Neural crest cell (in vitro differentiated cells): ENCODE measurements at places on chromosomes 1 and 21.

GRCh38 chr1:45765999-45766792, 15.7 kb upstream of the IPP start:
- DNase-seq: no peak
- no peaks in the 10 kb centered on the region for H3K27me3 ChIP-seq
- H3K4me3 ChIP-seq: no peak overlapping the region
- H3K27ac ChIP-seq: no peak overlapping the region
- no peaks in the 10 kb centered on the region for H3K4me1 ChIP-seq

- H3K27ac ChIP-seq: no peak overlapping the region
- H3K4me3 ChIP-seq: no peak overlapping the region
- no peak for DNase-seq
- no peaks in the 10 kb centered on the region for H3K36me3 ChIP-seq
Measured at GRCh38 chr21:16713331-16714117, 799.3 kb upstream of the CXADR start.

- peaks cover 15% of the 10 kb centered on the region for H3K4me1 ChIP-seq
- DNase-seq: no peak
- no peaks in the 10 kb centered on the region for H3K36me3 ChIP-seq
- no peak overlapping the region for H3K27ac ChIP-seq
- peaks cover 65% of the 10 kb centered on the region for H3K27me3 ChIP-seq
Measured at GRCh38 chr1:24316645-24317044, 2.5 kb upstream of the GRHL3 start.

GRCh38 chr1:185984113-185984836, 250.1 kb downstream of the HMCN1 start:
- H3K27ac ChIP-seq: no peak overlapping the region
- no peaks in the 10 kb centered on the region for H3K27me3 ChIP-seq
- H3K36me3 ChIP-seq: no peaks in the 10 kb centered on the region
- H3K4me3 ChIP-seq: no peak overlapping the region
- peaks cover 20% of the 10 kb centered on the region for H3K4me1 ChIP-seq
- no peak for DNase-seq

GRCh38 chr1:20603504-20604464, 14.9 kb downstream of the CDA start:
- no peaks in the 10 kb centered on the region for H3K36me3 ChIP-seq
- H3K27ac ChIP-seq: no peak overlapping the region
- H3K4me3 ChIP-seq: no peak overlapping the region
- H3K4me1 ChIP-seq: no peaks in the 10 kb centered on the region
- no peak for DNase-seq

DNA sequence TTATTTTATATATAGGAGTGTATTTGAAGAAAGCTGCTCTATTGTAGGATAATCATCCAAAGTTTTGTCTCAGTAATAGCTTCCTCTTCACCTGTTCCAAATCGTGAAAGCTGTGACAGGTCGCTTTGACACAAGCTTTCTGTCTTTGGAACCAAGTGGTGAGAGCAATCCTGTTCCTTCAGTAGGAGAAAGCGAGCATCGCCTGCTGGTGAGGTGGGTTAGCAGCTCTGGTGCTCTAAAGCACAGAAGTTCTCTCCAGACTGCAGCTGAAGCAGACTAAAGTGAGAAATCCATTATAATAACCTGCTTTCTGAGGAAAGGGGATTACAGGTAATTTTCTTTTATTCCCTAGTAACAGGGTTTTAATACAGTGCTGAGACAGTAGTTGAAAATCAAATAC, 803.8 kb downstream of the ADGRL2 start:
- no peak overlapping the region for H3K27ac ChIP-seq
- H3K36me3 ChIP-seq: no peaks in the 10 kb centered on the region
- no peak for DNase-seq
- H3K4me1 ChIP-seq: no peaks in the 10 kb centered on the region

DNA sequence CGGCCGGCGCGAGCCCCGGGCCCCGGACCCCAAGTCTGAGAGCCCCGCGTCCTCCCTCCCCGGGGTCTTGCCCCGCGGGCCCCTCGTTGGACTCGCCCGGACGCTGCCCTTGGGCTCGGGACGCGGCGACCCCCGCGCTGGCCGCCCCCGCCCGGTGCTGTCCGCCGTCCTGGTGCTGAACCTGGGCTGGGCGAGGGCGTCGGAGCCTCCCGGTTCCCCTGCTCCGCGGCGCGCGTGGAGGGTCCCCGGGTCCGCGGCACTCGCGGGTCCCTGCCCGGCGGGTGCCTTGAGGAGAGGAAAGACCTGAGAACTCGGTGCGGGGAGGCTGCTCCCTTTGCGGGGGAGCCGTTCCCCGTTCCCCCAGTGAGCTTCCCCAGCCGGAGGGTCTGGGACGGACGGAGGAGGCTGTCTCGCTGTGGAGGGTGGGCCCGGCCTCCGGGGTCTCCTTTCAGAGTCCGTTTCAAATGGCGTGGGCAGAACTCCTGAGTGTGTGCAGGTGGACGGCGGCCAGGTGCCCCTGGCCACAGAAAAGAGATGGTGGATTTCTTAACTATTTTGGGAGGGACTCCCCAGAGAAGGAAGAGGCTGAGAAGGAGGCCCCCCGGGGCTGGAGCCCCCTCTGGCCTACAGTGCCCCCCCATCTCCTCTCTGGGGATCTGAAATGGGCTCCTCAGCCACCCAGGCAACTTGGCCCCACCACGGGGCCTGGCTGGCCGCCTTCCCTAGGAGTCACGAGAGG, 595 bp downstream of the GABRD start:
- no peaks in the 10 kb centered on the region for H3K36me3 ChIP-seq
- H3K27ac ChIP-seq: no peak overlapping the region
- H3K27me3 ChIP-seq: peaks cover 75% of the 10 kb centered on the region
- DNase-seq: peak; percentile 43

- no peaks in the 10 kb centered on the region for H3K36me3 ChIP-seq
- H3K27me3 ChIP-seq: peaks cover 9% of the 10 kb centered on the region
- DNase-seq: no peak
- H3K4me3 ChIP-seq: no peak overlapping the region
Measured at GRCh38 chr1:152977614-152978013, 6.3 kb upstream of the SPRR1A start.

- H3K27ac ChIP-seq: no peak overlapping the region
- no peak for DNase-seq
- no peak overlapping the region for H3K4me3 ChIP-seq
- H3K36me3 ChIP-seq: no peaks in the 10 kb centered on the region
- peaks cover 25% of the 10 kb centered on the region for H3K4me1 ChIP-seq
Measured at GRCh38 chr1:203273869-203274602, 31.3 kb upstream of the BTG2 start.

GRCh38 chr1:207034998-207035397, 2.4 kb upstream of the C1orf116 start:
- peaks cover 22% of the 10 kb centered on the region for H3K27me3 ChIP-seq
- H3K36me3 ChIP-seq: no peaks in the 10 kb centered on the region
- no peak overlapping the region for H3K4me3 ChIP-seq
- no peak overlapping the region for H3K27ac ChIP-seq

GRCh38 chr1:215794156-215794555, 227.1 kb downstream of the KCTD3 start:
- no peak for DNase-seq
- no peak overlapping the region for H3K27ac ChIP-seq
- no peaks in the 10 kb centered on the region for H3K36me3 ChIP-seq
- H3K27me3 ChIP-seq: no peaks in the 10 kb centered on the region
- H3K4me1 ChIP-seq: peaks cover 3% of the 10 kb centered on the region

- H3K27me3 ChIP-seq: no peaks in the 10 kb centered on the region
- H3K27ac ChIP-seq: no peak overlapping the region
- peaks cover 9% of the 10 kb centered on the region for H3K4me1 ChIP-seq
- DNase-seq: peak; percentile 51
- H3K36me3 ChIP-seq: no peaks in the 10 kb centered on the region
Measured at GRCh38 chr1:182080955-182081582, 19.6 kb upstream of the ZNF648 start.

DNA sequence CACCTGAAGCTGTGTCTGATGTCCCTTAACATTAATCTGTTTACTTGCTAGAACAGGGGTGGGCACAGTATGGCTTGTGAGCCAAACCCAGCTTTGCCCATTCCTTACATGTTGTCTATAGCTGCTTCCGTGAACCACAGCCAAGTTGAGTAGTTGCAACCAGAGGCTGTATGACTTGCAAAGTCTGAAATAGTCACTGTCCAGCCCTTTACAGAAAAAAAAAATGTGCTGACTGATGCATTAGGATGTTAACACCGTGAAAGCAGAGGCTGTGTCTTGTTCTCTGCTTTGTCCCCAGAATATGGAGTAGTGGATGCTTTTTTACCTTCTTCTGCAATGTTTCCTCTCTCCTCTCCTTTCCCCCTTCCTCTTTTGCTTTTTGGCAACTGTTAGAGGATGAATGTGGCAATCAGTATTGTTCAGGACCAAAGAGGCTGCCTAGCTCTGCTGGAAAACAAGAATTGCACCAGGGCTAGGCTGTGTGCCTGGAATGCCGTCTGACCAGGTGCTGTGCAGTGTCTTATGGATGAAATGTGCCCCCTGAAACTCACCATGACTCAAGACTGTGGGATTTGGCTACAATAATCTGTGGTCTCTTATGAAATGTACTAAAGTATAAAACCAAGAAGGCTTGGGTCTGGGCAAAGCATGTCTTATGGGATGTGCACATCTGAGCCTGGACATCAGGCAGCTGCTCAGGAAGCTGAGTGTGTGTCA, 79.6 kb upstream of the GCLM start:
- no peak overlapping the region for H3K4me3 ChIP-seq
- H3K36me3 ChIP-seq: no peaks in the 10 kb centered on the region
- peaks cover 5% of the 10 kb centered on the region for H3K4me1 ChIP-seq
- H3K27ac ChIP-seq: peak overlapping the region; percentile 36

- H3K27ac ChIP-seq: no peak overlapping the region
- no peaks in the 10 kb centered on the region for H3K27me3 ChIP-seq
- no peaks in the 10 kb centered on the region for H3K4me1 ChIP-seq
Measured at GRCh38 chr1:200909757-200910239, 15.1 kb downstream of the INAVA start.

- no peaks in the 10 kb centered on the region for H3K27me3 ChIP-seq
- H3K4me1 ChIP-seq: no peaks in the 10 kb centered on the region
- H3K4me3 ChIP-seq: no peak overlapping the region
- H3K27ac ChIP-seq: no peak overlapping the region
Measured at GRCh38 chr1:169521226-169521625, 35.5 kb upstream of the SLC19A2 start.

- H3K4me3 ChIP-seq: no peak overlapping the region
- no peaks in the 10 kb centered on the region for H3K4me1 ChIP-seq
- H3K36me3 ChIP-seq: no peaks in the 10 kb centered on the region
- no peaks in the 10 kb centered on the region for H3K27me3 ChIP-seq
Measured at GRCh38 chr1:7564137-7564536, 207.0 kb upstream of the VAMP3 start.

DNA sequence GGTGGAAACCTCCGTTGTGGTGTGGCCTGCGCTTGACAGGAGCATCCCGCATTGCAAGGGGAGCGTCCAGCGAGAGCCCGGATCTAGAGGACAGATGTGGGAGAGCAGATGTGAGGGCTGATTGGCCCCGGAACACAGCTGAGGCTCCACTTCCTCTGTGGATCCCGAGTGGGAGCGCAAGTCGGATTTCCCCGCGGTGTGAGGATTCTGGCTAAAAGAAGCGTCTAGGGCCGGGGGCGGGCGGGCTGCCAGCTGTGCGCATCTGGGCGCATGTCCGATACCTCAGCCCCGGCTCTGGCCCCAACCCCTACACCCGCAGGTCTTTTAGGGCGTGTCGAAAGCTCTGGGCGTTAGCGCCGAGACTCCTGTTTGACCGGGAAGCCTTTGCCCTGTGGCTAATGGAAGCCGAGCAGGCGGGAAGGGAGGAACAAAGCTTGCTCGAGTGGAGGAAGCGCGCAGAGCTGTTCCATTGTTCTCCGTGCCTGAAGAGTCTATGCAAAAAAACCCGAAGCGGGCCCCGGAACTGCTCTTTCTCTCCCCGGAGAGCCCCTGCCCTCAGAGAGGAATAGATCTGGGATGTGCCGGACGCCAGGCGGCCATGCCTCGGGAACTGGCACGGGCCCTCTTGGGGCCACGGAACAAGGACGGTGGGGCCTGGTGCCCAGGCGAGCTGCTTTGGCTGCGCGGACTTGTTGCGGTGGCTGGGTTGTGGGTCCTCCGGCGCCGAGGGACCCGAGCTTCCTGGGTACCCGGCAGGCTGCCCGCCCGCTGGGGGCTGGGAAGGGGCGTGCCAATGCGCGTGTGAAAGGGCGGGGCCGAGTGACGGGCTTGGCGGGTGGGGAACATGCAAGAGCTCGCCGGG, 111.1 kb downstream of the NAV1 start:
- no peaks in the 10 kb centered on the region for H3K36me3 ChIP-seq
- peaks cover 51% of the 10 kb centered on the region for H3K4me1 ChIP-seq
- peak overlapping the region; percentile 93 for H3K27ac ChIP-seq
- H3K27me3 ChIP-seq: peaks cover 55% of the 10 kb centered on the region

- no peak within 1 kb of the TSS for H3K27ac ChIP-seq
- peaks cover 22% of the 10 kb centered on the region for H3K4me1 ChIP-seq
- no peaks in the 10 kb centered on the region for H3K36me3 ChIP-seq
- no peak for DNase-seq
- H3K27me3 ChIP-seq: peaks cover 10% of the 10 kb centered on the region
Measured at GRCh38 chr21:42315296-42315891, at the start of gene TFF3. Gene TFF3 (minus strand): TSS chr21:42315409. CDS start chr21:42315374, 35 bp downstream.

- H3K4me1 ChIP-seq: peaks cover 6% of the 10 kb centered on the region
- H3K27me3 ChIP-seq: no peaks in the 10 kb centered on the region
- H3K36me3 ChIP-seq: no peaks in the 10 kb centered on the region
- H3K27ac ChIP-seq: no peak overlapping the region
Measured at GRCh38 chr1:168686666-168687065, 42.3 kb downstream of the DPT start.

DNA sequence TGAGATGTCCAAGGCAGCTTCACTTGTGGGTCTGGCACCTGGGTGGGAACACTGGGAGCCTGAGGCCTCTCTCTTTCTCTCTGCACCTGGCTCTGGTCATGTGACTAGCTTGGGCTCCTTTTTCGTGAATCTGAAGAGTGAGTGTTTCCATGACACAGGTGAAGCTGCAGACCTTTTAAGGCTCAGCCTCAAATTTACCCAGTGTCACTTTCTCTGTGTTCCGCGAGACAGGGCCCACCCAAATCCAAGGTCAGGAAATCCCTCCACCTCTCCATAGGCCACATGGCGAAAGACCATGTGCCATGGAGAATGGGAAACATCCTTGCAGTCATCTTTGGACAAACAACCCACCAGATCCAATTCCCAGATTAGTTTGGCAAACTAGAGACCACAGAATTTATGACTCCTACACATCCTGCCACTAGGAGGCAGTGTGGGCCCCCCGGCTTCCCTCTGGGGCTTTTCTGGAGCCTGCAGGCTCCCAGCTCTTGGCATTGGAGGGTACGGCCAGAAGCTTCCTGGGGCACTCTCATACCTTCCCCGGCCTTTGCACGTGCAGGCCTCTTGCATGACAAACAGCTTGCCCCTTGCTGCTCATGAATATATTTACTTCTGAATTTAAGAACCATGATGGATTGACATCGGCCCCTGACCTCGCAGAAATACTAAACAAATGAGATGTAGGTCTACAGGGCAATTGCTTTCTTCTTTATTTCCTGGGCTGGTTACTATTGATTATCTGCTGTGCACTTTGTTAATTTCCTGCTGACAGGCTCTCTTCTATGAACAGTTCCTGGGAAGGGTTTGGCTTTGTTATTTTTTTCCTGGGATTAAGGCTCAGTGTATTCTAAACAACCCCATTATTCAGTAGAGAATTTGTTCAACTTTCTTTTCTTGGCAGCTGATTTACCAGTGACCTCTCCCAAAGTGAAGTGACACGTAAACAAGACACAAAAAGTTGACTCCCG, 180.7 kb downstream of the KAZN start:
- no peaks in the 10 kb centered on the region for H3K36me3 ChIP-seq
- peaks cover 29% of the 10 kb centered on the region for H3K4me1 ChIP-seq
